ENCODE measurements at places on chromosomes 2 and 18.

DNA sequence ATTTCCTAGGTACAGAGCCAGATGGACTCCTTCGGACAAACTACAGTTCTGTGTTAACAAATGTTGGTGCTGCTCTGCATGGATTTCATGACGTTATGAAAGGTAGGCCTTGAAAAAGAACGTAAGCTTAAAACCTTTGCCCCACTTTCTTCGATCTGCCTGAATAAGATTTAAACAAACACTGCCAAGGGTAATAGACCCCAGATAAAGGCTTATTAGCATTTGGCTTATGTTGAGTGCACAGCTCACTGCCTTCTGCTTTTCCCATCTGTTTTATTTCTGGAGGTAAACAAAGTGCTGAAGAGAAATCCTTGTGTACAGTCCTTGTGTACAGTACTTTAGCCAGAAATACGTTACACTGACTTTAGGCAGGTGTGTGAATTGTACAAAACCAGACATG, 50.0 kb upstream of the STON1 start:
- no peak for DNase-seq

DNA sequence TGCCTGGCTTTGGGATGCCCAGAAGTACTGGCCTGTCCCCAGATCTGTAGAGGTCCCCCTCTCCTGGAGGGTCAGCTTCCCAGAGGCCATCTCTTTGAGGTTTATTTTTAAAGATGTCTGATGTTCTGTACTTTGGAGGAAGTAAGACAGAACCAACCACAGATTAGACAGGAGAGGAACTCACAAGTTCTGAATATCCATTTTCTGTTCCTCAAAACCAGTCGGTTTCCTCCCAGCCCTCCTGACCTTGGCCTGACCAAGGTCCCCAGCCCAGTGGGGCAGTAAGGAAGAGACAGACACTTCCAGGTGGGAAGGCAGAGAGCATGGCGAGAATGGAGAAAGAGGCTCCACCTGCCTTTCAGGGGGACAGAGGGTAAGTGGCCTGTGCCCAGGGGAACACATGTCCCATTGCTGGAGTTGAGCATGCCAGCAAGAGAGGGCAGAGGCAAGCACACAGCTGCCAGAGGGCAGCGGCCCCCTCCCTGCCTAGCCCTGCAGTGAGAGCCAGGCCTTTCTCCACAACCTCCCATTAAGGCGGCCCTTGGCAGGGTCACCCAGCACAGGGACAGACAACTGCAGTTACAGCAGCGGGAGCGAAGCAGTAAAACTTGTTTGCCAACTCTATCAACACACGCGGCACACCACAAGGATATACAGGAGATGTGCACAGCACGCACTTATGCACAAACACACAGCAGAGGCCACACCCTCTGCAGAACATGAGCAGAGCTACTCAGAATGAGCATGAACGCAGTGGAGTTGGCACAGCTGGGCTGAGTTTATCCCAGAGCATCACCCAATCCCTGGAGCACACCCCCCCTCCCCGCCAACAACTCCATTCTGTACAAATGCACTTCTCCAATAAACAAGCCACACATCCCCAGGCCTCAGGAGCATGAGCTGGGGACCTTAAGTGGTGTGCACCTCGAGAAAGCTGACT, 18.5 kb upstream of the SEMA4C start:
- no peak for DNase-seq

DNA sequence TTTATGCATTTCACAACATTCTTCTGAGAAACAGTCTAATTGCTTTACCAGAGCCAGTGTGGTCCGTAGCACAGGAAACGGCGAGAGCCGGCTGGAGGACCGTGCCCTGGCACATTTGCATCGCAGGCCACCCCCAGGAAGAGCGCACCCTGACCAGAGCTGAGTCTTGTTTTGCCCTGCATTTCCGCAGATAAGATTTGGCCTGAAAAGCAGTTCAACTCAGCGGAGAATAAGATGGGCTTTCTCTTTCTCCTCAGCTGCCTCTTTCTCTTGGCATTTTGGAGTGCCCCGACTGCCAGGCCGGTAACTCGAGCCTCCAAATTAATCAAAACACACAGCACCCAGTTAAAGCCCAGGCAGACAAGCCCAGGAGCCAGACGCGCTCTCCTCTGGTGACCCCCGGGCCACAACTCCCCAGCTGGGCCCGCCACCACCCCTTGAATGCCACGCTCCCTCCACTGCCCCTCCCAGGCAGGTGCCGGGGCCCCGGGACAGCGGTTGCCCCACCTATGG, 464 bp downstream of the COL4A4 start:
- DNase-seq: no peak

DNA sequence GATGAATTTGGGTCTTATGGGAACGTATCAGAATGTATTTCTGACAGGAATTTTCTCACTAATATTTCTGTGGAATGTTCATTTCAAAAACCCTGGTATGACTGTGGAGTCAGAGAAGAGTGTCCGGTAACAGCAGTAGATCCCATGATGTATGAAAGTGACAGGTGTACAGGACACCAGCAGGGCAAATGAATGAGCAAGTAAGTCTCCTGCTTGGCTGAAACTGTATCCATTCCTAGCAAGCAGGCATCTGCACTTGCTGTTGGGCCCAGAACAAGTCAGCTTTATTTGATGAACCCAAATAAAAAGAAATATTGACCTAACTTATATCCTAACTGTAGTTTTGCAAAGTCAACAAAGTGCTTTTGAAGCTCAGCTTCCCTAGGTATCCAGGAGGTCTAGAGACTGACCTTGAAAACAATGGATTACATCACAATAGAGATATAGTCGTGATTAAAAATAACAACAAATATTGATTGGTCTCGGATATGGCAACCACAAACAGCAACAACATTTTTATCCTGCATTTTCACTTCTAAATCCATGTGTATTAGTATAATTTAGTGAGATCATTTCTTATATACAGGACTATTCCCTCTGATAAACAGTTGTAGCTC, 37.6 kb downstream of the NXPH2 start:
- DNase-seq: no peak

GRCh38 chr2:9191041-9191481, 15.6 kb upstream of the ASAP2 start:
- DNase-seq: no peak

DNA sequence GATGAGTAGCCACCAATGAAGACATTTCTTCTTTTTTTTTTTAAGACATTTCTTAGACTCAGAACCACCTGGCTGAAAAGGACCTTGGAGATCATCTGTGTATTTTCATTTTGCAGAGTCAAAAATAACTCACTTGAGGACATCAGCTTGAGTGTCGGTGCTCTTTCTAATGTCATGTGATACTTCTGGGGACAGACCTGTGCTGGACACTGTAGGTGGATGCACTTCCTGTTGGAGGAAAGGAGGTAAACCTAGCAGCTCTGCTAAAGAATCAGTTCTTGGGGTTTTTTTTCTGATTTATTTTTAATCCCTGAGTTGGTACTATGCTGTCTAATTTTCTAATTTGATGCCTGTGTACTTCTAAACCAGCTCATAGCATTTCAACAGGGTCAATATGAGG, 283.9 kb upstream of the CRIM1 start:
- no peak for DNase-seq

GRCh38 chr18:79798346-79798998, 734 bp downstream of the KCNG2 start:
- DNase-seq: no peak

Data from activated CD4-positive, alpha-beta T cell treated with anti-CD3 and anti-CD28 coated beads, Interleukin-2, Interleukin-4, amounts not matched to agents 100 ng/mL and 50 ng/mL, durations not matched to agents 16 hours and 8 hours (primary cell).